ENCODE measurements at places on chromosomes 16 and 17.
A peak's percentile ranks its signal among the peaks of the same experiment; 100 is the strongest.

GRCh38 chr17:59534583-59534982, 30.8 kb upstream of the DHX40 start:
- no peak for DNase-seq

DNA sequence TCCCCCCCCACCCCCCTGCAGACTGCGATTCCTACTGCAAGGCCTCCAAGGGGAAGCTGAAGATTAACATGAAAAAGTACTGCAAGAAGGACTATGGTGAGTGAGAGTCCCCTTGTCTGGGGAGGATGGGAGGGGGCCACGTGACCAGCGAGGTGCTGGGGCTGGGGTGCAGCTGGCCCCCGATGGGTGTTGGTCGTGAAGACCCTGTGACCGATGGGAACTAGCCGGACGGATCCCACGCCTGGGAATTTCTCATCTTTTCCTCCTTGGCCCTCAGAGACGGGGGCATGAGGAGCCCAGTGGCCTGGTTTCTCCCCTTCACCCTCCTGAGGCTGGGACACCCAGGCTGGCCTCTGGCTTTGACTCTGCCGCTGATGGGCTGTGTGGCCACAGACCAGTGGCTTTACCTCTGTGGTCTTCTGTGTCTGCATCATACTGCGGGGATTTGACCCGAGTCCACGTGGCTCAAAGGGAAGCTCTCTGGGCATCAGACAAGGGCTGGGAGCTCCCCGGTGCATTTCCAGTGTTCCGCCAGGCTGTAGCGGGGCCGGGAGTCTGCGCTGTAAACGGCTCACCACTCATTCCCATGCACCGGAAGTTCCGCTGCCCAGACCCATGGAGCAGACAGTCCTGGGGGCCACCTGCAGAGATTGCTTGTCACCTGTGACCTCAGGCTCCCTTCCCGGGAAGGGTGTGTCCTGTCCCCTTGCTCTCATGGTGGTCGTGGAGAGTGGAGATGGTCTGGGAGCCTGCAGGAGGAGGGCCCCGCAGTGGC, 200.0 kb downstream of the NTN1 start:
- no peak for DNase-seq

DNA sequence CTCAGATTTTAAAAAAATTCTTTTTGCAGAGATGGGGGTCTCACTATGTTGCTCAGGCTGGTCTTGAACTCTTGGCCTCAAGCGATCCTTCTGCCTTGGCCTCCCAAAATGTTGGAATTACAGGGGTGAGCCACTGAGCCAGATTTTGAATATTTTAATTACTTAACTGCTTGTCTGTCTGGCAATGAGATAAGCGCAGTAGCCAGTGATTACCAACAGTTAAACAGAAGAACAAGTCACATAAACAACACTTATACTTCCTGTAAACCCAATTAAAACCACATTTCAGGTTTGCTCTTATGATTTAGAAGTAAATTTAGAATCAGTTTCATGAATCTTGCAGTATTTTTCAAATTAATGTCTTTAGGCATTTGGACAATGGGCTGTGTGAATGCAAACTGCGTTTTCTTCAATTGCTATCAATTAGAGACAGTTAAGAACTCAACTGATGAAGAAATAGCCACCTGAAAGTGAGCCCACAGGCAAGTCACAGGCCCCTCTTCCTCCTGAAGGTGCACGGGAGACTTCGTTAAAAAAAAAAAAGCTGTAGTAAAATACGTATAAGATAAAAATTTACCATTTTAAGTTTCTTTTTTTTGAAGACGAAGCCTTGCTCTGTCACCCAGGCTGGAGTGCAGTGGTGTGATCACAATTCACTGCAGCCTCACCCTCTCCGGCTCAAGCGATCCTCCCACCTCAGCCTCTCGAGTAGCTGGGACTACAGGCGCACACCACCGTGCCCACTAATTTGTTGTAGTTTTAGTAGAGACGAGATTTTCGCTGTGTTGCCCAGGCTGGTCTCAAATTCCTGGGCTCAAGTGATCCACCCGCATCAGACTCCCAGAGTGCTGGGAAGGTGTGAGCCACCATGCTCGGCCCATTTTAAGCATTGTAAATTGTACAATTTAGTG, 73.0 kb downstream of the PITPNC1 start:
- no peak for DNase-seq

- DNase-seq = no peak
Observed at GRCh38 chr17:62653002-62653825, 25.7 kb downstream of the MRC2 start.

DNA sequence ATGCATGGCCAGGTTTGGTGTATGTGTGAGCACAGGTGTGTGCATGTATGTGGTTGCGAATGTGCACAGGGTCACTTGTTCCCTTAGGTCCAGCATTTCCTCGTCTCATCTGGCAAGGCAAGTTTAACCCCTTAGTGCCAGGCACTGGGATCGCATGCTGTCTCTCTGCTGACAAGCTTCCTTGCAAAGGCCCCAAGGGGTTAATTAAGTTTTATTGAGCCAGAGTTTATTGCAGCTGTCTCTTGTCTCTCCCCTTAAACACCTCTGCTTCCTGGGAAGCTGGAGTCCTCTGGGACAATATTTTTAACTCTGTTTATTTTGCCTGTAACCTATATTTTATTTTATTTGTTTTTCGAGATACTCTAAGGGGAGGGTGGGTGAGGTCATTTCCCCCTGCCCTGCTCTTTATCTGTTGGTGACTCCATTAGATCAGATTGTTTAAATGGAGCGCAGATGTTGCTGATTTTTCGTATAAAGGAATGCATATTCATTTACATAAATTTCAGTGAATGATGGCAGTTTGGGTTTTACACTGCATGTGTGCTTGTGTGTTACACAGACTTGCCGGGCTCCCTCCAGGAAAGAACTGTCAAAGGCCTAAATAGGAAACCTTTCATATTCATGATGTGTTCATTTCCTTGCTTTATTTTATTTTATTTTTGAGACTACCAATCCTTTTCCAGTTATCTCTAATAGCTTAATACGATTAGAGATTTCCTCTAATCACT, 99.7 kb downstream of the CBLN1 start:
- no peak for DNase-seq

DNA sequence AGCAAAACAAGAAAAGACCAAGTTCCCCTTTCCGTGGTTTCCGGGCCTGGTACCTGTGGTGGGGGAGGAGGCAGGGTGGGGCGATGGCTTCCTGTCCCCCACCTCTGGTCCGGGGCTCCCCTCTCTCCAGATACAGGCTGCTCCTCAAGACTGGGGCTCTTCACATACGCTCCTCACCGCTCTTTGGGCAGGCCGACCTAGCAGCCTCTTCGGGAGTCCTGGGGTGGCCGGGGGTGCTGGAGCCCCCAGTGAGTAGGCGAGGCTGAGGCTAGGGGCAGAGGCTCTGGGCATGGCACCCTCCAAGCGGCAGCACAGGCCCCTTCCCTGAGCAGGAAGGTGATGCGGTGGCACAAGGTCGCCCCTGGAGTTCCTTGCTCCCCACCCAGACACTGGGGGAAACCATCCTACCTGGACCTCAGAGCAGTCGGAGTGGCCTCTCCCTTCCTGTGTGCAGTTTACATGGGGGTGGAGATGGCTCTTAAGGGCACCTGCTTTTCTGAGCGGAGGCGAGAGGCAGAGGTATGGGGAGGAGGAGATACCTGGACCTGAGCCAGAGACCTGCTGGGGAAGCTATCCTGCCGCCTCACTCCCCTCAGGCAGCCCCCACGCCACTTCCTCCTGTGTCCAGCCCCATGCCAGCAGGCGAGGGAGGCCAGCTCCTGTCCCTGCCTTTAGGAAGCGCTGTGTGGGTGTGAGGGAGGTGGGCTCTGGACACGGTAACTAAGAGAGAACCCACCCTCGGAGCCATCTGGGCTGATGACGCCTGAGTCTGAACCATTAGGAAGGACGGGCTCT, 891 bp downstream of the CORO1A start:
- DNase-seq = peak; percentile 44

DNA sequence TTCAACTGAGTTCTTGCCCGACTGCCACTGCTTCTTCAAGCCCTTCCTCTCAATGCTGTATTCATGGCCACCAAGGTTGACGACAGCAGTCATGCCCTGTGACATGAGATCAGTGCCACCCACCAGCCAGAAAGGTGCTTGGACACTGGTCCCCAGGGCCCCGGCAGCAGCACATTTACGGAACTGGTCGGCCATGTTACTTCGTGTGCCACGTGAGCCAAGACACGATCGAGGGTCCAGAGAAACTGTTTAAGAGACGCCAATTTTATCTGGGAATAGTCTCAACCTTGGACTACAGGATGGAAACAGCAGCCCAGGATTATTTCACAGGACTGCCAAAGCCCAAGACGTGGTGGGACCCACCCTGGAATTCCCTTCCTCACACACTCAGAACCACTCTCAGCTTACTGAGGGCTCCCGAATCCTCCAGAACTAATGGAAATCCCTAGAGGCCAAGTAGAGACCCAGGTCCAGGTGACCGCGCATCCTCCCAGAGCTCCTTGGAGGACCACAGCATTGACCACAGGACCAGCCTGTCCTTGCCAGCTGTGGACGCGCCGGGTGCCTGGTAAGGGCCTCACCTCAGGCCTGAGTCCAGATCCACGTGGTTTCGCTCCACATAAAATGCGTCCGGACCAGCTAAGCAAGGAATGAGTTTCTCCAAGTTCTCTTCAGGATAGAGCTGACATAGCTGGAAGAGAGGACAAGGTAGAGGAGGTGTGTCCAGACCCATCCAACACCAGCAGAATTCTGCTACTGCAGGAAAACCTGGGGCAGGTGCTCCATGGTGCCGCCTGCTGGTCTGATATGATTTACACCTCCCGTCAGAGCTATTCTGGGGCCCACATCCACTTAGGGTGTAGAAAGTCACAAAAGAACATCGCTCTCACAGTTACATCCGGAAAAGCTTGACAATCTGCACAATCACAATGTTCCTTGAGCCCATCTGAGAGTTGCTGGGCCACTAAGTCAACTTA, 28.2 kb downstream of the MAP1LC3B start:
- DNase-seq = no peak

DNA sequence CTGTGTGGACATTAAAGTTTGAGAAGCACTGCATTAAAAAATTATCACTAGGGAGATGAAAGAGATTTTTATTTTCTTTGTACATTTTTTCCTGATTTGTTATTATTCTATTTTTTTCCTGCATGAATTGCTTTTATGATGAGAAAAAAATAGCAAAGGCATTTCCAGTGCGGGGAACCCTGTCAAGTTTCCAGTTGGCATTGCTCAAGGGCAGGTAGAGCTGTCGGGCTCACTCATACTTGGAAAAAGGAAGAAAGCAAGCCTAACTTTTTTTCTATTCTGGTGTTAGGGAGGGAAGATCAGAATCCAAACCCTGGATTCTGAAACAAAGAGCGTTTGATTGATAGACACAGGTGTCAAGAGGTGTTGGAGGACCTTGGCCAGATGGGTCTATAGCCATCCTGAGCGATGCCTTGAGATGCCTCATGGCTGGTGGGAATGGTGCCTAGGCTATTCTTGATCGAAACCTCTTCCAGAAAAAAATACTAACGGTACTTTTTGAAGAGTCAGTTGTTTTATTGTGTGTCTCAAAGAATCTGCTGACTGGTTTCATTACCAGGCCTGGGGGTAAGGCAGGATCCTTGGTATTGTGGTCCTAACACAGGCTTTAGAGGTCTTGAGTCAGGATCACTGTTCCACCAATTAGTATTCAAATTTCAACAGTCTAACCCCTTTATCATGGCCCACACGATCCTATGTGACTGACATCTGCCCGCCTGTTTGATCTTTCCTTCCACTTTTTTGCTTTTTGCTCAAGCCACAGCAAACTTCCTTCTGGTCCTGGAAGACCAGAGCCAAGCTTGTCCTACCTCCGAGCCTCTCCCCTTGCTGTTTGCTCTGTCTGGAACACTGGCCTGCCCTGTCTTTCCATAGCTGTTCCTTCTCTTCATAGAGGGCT, 20.1 kb downstream of the SNX29 start:
- DNase-seq = no peak

DNA sequence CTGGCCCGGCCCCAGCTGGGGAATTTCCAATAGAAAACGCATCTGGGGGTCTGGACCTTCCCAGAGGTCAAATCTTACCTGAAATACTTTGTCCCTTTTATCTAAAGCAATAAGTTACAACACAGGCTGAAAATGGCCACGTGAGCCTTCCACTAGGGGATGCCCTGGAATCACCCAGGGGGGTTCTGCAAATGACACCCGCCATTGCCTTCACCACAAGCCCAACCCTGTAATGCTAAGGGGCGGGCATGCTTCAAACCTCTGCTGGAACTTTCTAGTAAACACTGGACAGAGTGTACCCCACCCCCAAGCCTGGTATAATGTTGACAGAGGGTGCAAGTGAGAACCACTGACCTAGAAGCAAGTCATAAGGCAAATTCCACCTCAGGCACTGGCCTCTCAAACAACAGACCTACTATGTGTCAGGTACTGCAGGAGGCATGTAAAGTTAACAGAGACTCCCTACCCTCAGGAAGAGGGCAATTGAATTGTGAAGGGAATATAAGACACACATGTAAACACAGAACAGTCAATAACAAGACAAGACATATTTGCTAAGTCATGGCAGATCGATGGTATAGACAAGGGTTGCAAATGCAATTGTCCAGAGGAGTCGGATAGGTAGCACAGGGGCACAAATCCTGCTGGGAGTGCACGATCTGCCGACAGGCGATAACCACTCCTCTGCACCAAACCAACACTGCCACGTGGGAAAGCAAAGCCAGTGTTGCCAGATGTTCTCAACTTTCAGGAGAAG, 59.0 kb downstream of the ARHGAP17 start:
- no peak for DNase-seq

- DNase-seq = no peak
Observed at GRCh38 chr17:41126412-41126811, 2.4 kb upstream of the KRTAP4-12 start.

DNA sequence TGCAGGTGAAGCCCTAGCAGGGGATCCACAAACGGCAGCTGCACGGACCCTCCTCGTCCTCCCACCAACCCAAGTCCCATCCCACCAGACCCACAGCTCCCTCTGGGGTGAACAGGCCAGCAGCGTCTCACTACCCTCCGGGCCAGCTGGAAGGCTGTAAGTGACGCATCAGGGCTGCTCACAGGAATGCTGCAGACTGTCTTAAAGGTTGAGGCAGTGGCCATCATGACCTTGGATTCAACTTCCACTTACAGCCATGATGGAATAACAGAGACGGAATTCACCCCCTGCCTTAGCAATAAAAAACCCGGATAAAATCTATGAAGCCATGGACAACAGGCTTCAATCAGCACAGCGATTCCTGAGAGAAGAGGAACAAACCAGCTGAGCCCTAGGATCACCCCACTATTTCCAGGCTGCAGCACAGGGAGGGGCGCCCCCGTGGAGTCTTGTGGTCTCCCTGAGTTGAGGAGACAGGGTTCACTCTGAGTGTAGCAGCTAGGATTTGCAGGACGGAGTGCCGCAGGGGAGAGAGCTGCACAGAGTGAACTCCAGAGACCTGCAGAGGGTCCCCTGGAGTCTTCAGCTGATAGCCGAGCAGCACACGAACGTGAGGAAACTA, 10.5 kb downstream of the FAM83G start:
- no peak for DNase-seq
